Lung (tissue), 17 donors: ENCODE measurements at places on chromosomes 1 and 21.

- H3K27me3 ChIP-seq: no peaks in the 10 kb centered on the region
- H3K4me1 ChIP-seq: no peaks in the 10 kb centered on the region
- H3K4me3 ChIP-seq: no peak overlapping the region
- peak overlapping the region; percentile 35 for H3K27ac ChIP-seq
Measured at GRCh38 chr1:3677484-3677883, 25.2 kb downstream of the TP73 start.

GRCh38 chr1:221241592-221241991 is 362.3 kb downstream of the HLX start:
- peak; percentile 71 for DNase-seq
- H3K4me1 ChIP-seq: no peaks in the 10 kb centered on the region
- H3K36me3 ChIP-seq: no peaks in the 10 kb centered on the region
- no peak overlapping the region for H3K27ac ChIP-seq

GRCh38 chr1:17136936-17137335 is 17.7 kb upstream of the PADI2 start:
- H3K36me3 ChIP-seq: no peaks in the 10 kb centered on the region
- H3K4me1 ChIP-seq: no peaks in the 10 kb centered on the region
- H3K4me3 ChIP-seq: no peak overlapping the region
- H3K27me3 ChIP-seq: no peaks in the 10 kb centered on the region

DNA sequence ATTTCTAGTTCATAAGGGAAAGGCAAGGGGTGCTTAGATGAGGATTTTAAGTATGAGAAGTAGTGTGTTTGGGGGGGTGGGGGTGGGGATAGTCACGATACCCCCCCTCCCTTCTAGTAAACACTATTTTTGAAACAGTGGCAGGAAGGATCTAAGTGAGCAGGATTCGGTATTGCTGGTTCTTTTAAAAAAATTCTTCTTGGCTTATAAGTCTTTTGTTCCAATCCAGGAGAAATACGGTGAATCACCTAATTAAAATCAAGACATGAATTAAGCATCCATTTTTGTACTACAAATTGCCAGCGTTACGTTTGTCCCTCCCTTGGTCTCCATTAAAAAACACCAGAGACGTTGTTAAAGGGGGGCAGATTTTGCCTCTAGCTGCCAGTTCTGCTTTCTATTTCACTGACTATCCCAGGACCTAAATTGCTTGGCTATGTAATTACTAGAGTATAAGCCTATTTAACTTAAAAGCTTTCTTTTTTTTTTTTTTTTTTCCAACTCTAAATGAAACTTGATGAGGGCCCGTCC is 911 bp downstream of the LMO4 start:
- DNase-seq: no peak
- peak overlapping the region; percentile 57 for H3K4me3 ChIP-seq
- peaks cover 8% of the 10 kb centered on the region for H3K4me1 ChIP-seq
- H3K36me3 ChIP-seq: no peaks in the 10 kb centered on the region
